GM23248 (cell line): ENCODE measurements at places on chromosomes 16 and 17.

DNA sequence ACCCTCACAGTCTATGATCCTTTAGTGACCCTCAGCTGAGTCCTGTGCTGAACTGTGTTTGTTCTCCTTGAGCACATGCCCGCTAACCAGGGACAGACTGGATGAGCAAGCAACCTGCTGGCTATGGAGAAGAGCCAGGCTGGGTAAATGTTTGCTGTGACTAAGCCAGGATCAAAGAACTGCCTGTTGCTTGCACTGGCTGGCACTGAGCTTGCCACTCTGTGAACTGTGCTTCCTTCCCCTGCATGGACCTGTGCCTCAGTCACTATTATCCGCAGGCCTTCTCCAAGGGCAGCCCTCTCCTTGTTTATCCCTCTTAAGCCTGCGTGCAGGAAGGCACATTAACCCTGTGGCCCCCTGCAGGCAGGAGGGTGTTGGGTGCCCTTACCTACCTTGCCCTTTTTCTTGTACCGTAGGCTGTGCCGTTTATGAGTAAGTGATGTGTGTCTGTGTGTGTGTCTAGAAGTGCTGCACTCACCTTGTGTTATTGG is 7.4 kb downstream of the PNPO start:
- DNase-seq = peak; percentile 41

DNA sequence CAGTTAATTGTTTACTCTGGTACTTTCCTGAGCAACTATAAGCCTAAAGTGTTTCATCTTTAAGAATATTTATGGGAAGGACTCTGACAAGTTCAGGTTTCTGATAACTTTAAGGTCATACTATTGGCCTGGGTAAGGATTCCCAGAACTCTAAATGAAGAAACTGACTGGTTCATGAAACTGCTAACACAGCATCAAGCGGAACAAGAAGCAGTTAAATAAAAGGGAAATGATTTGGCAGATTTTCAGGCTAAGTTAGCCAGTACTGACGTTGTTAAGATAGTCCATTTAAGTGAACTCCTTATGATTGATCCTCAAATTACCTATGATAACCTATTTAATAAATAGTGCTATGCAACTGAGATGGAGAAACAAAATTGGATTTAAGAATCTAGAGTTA is 101.6 kb upstream of the CES5A start:
- no peak for DNase-seq

DNA sequence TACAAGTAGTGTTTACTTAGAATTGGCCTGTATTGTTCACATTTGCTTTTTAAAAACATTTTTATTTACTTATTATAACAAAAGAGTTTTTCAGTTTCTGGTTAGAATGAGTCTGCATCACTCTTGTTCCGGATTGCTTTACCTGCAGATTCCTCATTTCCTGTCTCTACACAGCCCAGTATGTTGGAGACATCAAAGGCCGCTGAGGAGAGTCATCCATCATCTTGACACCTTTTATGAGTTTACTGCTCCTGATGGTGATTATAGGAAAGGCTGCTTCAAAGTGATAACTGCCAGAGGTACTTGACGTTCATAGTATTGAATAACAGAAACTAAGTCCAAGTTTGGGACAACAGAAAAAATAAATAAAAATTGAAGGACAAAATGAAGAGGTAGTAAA is 490.5 kb upstream of the CA10 start:
- no peak for DNase-seq

DNA sequence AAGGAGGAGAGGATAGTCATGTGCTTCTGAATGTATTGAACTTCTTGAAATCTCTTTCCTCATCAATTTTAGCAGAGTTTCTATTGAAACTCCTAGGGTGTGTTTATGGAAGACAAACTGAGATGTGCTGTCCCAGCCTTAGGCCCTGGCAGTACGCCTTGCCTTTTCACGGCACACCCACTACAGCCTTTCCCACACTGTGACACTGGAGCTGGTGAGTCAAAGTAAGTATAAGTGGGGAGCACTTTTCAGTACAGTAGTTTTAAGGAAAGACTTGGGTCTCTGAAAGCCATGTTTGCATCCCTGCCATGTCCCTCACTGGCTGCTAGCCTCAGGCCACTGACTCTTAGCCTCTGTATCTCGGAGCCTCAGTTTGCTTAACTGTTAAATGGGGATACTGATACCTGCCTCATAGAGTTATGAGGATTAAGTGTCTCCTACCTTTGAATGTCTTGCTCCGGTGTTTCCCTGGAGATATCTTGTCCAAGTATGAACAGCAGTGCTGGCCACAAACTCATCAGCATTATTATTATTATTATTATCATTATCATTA is 144.7 kb upstream of the CRHR1 start:
- DNase-seq = peak; percentile 83

- DNase-seq = no peak
These were observed 14.2 kb downstream of the AMFR start for GRCh38 chr16:56411123-56411522.

DNA sequence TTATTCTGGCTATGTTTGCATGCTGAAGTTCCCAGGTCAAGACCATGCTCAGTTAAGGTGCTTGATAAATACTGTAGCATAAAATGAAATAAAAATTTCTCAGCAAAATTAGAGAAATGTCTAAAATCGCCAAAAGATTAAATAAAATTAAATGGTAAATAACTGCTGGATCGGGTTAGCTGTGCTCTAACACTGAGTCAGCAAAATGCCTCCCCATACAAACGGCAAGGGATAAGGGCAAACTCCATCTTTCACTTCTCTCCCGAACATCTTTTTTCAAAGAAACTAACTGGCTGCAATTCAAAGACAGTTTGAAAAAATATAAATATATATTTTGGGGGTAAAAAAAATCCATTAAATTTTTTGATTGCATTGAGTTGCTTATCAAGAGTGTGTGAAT is 162.2 kb upstream of the ZFHX3 start:
- DNase-seq = no peak

DNA sequence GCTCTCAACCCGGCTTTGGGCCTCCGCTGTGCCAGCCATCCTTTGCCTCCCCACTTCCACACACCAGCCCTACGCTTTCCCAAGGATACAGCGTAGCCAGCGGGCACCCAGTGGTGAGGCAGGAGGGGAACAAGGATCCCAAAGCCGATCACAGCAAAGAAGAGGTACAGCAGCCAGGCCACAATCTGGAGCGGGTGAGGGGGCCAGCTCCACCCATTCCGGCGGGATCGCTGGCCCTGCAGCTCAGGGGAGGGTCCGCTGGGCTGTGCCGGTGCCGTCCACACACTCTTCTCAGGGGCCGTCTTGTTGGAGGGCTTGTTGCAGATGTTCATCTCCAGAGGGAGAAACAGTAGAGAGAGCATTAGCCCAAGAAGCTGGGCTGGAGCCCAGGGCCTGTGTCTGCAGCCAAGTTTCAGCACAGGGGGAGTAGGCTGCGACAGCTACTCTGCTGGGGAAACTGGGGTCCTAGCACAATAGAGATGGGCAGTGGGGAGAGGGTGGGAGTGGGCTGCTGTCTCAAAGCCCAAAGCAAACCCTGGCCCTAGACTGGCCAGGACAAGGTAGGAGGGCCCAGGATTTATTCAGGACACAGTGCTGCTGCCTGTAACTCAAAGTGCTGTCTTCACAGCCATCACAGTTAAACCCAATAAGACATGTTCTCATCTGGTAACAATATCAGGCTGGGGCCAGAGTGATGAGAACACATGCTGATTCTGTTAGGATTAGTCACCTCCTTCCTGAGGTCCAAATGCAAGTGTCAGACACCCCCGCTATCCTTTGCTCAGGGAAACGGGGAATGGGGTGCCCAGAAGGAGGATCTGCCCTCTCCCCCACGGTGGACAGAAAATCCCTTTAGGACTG is 9.9 kb downstream of the ZDHHC1 start:
- DNase-seq = peak; percentile 95

- DNase-seq = no peak
These were observed 271.2 kb downstream of the NTN1 start for GRCh38 chr17:9292561-9292941.

DNA sequence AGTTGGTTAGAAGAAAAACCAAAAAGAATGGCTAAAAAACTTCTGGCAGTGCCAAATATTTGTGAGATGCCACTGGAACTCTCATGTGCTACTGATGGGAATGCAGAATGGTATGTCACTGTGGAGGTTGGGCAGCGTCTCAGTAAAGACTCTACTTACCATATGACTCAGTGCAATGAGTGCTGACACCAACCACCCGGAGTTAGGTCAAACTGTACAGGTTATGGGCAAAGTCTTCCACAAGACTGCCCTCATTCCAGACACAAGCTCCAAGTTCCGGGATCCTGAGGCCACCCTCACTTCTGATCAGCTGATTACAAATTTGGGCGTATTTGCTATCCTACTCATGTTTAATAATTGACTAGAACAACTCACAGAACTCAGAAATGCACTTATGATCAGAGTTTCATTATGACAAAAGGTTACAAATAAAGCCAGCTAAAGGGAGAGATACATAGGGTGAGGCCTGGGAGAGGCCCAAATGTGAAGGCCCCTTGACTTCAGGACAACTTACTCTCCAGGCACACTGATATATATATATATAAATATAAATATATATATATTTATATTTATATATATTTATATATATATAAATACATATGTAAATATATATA is 114.9 kb downstream of the TRIM37 start:
- DNase-seq = peak; percentile 74

DNA sequence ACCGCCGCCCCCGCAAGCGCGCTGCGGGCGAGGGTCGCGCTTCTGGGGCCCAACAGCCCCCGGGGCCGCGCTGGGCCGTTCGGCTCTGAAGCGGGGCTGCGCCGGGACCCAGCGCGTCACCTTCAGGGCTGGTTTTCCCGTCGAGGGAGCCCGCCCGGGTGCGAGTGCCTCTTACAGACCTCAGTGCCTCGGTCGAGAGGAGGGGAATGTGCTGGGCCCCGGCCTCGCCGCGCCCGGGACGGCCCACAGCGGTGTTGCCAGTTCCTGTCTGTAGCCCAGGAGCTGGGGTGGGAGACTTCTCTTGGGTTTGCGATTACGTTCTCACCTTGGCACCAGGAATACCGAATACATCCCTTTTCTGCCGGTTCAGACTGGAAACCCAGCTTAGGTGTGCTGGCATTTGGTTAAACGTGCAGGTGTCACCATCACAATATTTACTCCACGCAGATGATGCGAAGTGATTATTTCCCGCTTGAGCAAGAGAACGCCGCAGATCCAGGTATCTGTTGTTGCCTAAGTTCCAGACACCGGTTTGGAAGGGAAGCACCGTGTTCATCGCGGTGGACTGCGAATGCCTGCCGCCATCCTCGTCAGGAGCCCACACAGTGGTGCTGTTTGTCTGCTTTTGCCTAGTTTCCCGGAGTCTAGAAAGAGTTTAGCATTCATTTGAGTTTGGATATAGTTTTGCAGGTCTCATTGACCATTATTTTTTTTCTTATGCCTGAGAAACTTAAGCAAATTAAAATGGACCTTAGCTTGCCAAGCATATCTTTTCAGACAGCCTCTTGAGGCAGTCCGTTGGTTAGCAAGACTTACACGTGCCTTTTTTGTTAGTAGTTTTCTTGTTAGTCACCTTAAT is 914 bp downstream of the MAP1LC3B start:
- peak; percentile 80 for DNase-seq

DNA sequence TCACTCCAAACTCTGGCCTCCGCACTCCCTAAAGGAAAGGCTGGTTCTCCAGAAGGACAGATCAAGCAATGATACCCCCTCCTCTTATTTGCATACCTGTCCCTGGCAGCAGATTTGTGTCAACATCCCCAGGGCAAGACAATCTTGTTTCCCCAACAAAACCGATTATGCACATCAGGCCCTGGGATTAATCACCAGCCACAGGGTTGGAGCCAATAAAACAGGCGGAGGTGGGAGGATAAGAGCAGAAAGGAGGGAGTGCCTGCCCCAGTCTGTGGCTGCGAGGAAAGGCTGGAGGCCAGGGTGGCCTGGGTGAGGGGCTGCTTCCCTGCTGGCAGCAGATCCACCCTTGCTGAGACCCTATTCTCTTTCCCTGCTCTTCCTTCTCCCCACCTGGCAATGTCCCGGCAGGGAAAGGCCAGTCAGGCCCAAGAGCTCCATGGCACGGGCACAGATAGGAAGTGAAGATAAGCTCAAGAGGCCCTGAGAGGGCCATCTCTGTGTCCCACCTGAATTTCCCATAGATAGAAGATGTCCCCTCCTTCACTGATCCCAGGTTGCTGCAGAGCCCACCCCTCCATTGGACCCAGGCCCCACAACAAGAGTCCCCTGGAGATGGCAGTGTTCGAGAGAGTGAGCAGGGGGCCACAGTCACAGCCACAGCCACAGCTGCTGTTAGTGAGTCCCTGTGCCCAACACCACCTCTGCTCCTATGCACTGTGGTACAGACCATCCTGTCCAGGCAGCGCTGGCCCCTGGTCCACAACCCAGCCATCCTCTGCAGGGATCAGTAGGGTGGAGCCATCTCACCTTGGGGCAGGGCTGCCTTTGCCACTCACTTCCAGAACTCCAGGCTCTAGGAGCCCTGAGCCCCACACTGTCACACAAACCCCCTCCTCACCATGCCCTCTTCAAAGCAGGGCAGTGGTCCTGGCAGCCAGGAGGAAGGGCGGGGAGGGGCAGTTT is 137.5 kb downstream of the SDK2 start:
- no peak for DNase-seq

GRCh38 chr17:57068222-57068658 is 16.8 kb upstream of the AKAP1 start:
- no peak for DNase-seq

- DNase-seq = no peak
These were observed 120.7 kb downstream of the ABCC12 start for GRCh38 chr16:48035142-48035541.

DNA sequence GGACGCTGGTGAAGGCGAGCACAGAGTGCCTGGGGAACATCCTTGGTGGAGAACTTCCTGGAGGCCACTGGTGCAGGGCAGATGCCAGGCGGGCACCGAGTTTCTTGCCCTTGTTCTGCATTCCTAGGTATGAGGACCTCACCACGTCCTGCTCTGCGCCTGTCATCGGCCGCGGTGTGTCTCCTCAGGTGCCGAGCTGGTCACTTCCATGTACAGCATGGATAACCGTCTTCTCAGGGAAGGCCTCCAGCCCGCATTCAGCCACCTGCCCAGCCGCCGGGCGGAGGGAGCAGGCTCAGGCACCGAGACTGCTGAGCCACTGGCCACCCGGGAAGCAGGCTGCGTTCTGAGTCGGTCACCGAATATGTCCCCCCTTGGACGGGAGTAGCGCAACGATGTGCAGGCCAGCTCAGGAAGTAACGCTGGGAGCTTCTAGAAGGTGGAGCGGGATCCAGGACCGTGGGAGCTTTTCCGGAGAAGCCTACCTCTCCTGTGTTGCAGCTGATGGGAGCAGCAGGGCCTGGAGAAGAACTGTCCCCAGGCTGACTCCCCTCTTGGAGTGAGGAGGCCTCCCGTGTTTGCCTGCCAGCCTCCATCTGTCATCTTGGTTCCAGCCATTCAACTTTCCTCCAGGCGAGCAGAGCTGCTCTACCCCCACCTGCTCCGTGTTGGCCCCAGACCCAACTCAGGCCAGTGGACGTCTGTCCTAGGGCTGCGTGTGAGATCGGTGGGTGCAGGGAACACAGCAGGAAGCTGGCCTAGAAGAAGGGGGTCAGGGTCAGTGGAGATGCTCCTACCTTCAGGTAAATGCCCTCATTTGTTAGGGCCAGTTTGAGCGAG is 2.1 kb upstream of the BAIAP2 start:
- DNase-seq = no peak

- DNase-seq = no peak
These were observed 220.1 kb downstream of the ZFHX3 start for GRCh38 chr16:72827866-72828265.

GRCh38 chr16:84795329-84796053 is 24.3 kb upstream of the CRISPLD2 start:
- peak; percentile 97 for DNase-seq

GRCh38 chr16:55271945-55272513 is 52.0 kb upstream of the IRX6 start:
- no peak for DNase-seq

GRCh38 chr17:15349119-15349518 is 7.7 kb upstream of the TEKT3 start:
- DNase-seq = no peak

GRCh38 chr17:29588562-29589411 is 661 bp downstream of the GIT1 start:
- DNase-seq = peak; percentile 69
